ENCODE measurements at places on chromosomes 2 and 18.

GRCh38 chr2:235610696-235611257 is 116.9 kb downstream of the AGAP1 start:
- no peak for DNase-seq

DNA sequence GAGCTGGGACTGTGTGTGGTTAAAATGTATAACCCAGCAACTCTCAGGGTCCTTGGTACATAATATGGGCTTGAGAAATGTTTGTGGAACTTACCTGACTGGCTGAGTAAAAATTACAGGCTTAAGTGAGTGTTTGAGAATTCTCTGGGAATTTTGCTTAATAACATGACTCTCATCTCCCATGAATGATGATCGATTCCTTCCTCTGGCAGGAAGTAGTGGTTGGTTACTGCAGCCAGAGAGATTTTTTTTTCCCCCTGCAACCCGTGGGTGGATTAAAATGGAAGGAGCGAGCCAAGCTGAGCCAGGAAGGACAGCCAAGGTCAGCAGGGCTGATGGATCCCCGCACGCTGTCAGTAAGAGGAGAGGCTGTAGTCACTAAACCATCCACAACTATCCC is 40.6 kb upstream of the RFX8 start:
- DNase-seq, result no peak

DNA sequence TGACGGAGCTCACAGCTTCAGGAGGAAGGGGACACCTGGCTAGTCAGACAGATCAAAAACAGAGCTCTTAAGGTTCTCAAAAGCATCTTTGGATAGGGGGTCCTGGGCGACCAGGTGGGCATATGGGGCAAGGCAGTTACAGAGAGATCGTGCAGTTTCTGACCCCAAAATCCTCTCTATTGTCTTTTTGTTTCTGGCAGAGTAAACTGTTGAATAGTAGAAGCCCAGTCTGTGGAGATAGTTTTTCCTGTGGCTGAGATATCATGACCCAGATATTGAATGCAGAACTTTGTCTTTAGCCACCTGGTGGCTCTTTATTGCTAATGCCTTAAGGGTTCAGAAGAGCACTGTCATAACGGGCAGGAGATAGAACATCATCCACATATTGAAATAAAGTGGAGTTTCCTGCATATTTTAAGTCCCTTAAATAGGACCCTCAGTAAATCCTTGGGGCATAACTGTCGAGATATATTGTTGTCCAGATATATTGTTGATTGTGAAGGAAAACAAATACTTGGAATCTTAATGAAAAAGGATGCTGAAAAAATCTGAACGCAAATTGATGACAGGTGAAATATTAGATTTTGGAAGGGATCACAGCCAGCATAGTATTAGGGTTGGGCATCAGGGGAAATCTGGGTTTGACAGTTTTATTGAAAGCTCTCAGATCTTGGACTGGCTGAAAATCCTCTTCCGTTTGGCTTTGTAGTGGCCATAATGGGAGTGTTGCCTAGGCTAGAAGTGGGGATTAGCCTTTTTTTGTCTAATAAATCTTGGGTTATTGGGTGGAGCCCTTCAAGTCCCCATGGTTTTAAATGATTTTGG is 14.1 kb upstream of the ZDBF2 start:
- no peak for DNase-seq

DNA sequence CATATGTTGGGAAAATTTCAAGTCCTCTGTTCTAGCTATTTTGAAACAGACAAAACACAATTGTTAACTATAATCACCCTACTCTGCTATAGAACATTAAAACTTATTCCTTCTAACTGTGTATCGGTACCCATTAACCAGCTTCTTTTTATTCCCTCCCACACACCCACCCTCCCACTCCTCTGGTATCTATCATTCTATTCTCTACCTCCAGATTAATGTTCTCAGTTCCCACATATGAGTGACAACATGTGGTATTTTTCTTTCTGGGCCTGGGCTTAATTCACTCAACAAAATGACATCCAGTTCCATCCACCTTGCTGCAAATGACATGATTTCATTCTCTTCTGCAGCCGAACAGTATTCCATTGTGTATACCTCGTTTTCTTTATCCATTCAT is 43.3 kb downstream of the EXOC6B start:
- no peak for DNase-seq

GRCh38 chr2:25018681-25019080 is 23.2 kb upstream of the EFR3B start:
- DNase-seq, result no peak

GRCh38 chr2:31240381-31241365 is 6.7 kb downstream of the EHD3 start:
- no peak for DNase-seq

- no peak for DNase-seq
Measured at GRCh38 chr2:25314514-25315315, 27.0 kb downstream of the DNMT3A start.

DNA sequence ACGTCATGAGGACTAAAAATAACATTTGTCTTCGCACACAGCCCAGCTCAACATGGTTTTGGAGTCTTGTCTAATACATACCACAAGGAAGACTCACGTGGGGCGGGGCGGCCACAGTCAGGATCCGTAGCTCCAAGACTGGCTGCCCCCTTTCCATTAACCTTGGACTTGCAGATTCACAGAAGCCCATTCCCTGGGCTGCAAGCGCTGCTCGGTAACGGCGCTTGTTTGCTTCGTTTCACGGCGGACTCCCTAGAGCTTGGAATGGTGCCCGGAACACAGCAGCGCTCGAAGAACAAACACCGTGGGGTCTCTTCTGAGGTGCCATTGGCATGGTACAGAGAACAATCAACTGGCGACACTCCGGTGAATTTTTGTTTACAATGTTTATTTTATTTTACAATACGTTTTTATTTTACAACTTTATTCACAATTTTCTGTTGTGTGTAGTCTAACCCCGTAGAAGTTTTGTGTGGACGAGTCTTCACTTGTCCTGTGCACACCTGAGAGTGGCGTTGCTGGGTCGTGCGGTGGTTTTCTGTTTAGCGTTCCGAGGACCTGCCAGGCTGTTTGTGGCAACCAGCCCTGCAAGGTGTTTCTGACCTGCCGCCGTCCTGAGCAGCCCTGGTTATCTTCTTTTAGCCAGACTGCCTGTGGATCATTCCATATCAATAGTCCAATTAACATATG is 126.5 kb downstream of the GALR1 start:
- no peak for DNase-seq

DNA sequence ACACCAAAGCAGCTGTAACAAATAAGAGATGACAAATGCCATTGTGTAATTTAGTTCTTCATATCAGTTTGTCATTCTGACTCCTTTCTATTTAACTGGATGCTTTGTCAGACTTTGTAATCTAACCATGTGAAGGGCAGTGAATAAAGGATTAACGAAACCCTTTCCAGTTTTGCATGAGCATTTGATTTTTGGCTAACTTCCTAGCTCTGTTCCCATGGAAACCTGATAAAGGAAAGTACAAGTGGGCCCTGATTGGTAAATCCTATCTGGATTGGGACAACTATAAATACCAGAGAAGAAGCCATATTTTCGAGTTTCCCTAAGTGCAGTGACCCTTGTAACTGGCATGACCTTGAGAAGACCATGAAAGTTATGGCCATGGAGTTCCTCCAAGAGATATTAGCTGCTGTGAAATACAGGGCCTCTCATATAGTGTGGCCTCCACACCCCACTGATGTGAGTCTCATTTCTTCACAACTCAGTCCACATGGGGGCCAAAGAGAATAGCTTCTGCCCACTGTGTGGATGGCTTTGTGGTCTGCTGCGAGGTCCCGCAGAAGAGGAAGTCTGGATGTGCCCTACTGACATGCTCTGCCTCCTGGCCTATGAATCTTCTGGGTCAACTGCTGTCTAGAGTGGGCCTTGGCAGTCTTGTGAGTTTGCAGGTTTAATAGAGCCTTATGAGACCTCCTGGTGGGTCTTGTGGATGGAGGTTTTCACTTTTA is 38.2 kb upstream of the CYP1B1 start:
- DNase-seq, result no peak

GRCh38 chr2:160301420-160301819 is 101.3 kb upstream of the ITGB6 start:
- DNase-seq, result no peak

GRCh38 chr2:190682168-190682567 is 33.3 kb downstream of the NAB1 start:
- no peak for DNase-seq

DNA sequence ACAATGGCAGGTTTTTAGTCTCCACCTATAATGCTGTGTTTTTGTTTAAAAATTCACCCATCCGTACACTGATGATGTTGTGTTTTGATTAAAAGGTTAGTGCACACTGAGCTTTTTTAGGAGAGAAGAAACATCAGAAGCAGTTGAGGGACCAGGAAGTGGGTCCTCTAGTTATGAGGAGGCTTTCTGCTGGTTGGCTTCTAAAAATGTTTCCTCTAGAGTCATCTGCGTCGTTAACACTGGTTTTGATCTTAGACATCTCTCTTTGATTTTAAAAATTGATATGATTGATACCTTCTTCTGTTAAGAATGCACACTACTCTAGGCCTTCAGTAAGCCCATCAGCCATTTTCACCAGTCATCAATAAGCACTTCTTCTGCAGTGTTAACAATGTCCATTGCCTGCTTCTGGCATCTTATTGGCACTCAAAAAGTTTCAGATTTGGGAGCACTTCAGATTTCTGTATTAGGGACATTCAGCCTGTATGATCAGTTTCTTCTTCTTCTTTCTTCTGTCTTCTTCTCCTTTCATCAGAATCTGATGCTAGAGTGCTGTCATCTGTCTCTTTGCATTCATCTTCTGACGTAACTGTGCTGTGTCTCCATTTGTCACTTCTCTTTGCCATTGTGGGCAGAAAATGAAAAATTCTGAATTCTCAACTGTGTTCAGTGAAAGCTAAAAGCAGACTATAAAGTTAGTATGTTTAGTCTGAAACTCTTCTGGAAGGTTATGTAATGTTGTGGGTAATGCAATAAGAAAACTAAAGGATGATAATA is 56.3 kb downstream of the PHLPP1 start:
- DNase-seq, result no peak

GRCh38 chr18:25915907-25916306 is 174.5 kb downstream of the SS18 start:
- DNase-seq, result no peak

GRCh38 chr2:32832821-32833220 is 113.9 kb upstream of the LTBP1 start:
- DNase-seq, result peak; percentile 7

GRCh38 chr18:52682260-52682659 is 342.3 kb downstream of the DCC start:
- no peak for DNase-seq

- peak; percentile 11 for DNase-seq
Measured at GRCh38 chr2:64595397-64596176, 58.1 kb downstream of the SERTAD2 start.

GRCh38 chr18:53920312-53921075 is 304.0 kb downstream of the MBD2 start:
- DNase-seq, result no peak

- DNase-seq, result no peak
Measured at GRCh38 chr2:196702641-196703040, 63.1 kb downstream of the CCDC150 start.

GRCh38 chr2:112705575-112705974 is 15.2 kb upstream of the NT5DC4 start:
- DNase-seq, result no peak

DNA sequence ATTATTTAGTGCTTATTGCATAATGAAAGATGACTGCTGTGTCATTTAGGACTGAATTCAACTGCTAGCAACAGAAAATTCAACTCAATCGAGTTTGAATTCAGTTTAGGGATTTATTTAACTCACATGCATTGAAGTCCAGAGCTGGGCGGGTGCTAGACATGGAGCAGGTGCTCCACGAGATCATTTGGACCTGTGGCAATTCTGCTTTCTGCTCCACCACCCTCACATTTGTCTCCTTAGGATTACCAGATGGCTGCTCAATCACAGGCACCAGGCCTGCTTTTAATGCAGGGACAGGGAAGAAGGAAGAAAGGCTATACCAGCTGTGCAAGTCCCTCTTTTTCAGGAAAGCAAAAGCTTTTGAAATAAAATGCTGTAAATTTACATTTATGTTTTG is 572.9 kb upstream of the SLC8A1 start:
- DNase-seq, result no peak

DNA sequence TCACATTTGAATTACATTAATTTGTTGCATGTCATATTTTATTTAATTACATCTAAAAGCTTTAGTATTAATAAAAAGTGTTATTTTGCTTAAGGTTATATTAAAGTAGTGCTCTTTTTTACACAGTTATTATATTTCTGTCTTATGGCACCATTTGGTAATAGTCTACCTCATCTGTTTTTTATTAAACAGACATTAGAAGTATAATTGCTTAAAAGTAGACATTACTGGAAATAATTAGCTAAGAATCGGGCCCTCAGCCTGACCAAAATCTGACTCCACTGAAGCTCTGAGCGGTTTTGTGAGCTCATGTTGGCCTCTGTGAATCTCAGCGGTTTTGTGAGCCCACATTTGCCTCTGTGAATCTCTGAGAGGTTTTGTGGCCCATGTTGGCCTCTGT is 102.5 kb upstream of the SNTG2 start:
- no peak for DNase-seq

DNA sequence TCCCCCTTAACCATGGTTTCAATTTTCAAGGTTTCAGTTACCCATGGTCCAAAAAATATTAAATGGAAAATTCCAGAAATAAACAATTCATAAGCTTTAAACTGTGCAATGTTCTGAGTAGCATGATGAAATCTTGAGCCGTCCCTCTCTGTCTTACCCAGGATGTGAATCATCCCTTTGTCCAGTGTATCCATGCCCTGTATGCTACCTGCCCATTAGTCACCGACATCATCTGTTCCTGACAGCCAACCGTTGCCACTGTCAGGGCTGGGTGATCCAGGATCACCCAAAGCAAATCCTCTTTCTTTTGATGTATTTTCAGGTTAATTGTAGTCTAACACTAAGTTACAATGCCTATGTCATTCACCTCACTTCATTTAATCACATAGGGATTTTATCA is 15.7 kb upstream of the OLA1 start:
- no peak for DNase-seq

DNA sequence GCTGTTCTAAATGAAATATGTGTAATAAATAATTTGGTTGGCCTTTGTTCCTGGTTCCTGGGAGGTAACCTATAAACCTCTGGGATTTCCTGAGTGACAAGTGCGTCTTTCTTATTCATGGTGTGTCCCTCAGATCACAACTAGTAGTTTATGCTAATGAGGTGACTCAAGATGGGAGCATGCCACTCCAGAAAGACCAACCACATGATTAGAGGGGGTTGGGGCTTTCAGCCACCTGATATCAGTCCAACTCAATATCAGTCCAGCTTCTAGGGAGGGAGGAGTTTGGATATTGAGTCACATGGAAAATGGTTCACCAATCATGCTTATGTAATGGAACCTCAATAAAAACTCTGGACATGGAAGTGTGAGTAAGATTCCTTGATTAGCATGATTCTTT is 96.6 kb downstream of the QPCT start:
- DNase-seq, result no peak

GRCh38 chr2:128178650-128179460 is 87.9 kb downstream of the UGGT1 start:
- DNase-seq, result peak; percentile 26

- DNase-seq, result no peak
Measured at GRCh38 chr2:29117636-29118303, 2.6 kb downstream of the CLIP4 start.

GRCh38 chr18:27428120-27428519 is 243.0 kb upstream of the CHST9 start:
- DNase-seq, result no peak
